ENCODE measurements at places on chromosomes 12 and 14.

GRCh38 chr12:7304456-7304855, 584 bp downstream of the ACSM4 start:
- no peak for DNase-seq

DNA sequence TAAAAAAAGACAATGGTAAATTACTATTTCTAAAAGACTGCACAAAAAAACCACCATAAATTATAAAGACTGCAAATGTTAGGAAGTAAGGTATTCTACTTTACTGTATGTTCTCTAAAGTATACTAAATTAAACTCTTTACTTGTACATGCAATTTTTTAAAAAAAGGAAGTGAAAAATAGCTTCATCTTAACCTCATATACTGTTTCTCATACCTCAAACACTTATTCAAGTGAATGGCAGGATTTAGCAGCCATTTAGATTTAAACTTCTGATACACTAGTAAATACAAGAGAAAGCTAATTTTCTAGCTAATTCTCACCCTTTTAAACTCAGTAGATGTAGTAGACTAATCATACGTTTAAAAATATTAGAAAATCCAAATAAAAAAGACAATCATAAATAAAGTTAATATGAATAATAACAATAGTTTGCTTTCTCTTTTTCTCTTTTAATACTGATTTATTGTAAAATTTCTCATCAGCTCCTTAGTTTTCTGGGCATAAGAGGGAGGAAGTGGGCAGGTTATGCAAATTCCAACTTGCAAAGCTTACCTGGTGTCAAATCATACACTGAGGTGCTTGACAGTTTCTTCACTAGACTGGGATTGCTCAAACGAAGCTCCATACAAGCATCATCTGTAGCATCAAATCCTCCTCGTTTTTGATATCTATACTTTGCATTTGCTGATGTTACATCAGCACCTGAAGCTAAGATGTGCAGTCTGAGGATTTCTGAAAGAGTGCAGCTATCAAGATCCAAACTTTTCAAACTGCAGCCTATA, 71.0 kb upstream of the CFL2 start:
- DNase-seq, result no peak

DNA sequence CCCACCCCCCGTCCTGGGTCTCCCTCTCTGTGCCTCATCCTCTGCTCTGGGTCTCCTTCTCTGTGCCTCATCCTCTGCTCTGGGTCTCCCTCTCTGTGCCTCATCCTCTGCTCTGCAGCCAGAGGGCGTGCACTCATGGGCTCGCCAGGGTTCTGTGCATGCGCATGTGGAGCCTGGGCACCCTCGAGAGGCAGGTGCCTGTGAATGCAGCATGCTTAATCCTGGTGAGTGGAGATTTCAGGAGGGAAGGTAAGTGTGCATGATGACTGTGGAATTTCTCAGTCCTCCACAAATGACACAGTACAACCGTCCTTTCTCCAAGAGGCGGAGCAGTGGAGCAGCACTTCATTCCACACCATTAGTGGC, 65.2 kb downstream of the EP400 start:
- no peak for DNase-seq

GRCh38 chr14:94961386-94962165, 191.7 kb upstream of the GSC start:
- no peak for DNase-seq

GRCh38 chr12:28054583-28054982, 82.0 kb upstream of the PTHLH start:
- DNase-seq, result no peak

- no peak for DNase-seq
These were observed 12.1 kb downstream of the SYNE3 start for GRCh38 chr14:95504135-95505029.

GRCh38 chr12:65827342-65827741, 3.1 kb downstream of the HMGA2 start:
- no peak for DNase-seq

- DNase-seq, result peak; percentile 62
These were observed 134.7 kb downstream of the FGD4 start for GRCh38 chr12:32533971-32534590.

GRCh38 chr14:75543253-75543652, 21.0 kb downstream of the BATF start:
- DNase-seq, result no peak

- no peak for DNase-seq
These were observed 700 bp downstream of the SIX6 start for GRCh38 chr14:60509438-60510253.

GRCh38 chr12:107228076-107228475, 134.7 kb upstream of the CRY1 start:
- DNase-seq, result no peak

GRCh38 chr12:95336387-95337067, 118.9 kb downstream of the VEZT start:
- no peak for DNase-seq

GRCh38 chr12:92628476-92628875, 74.3 kb upstream of the PLEKHG7 start:
- no peak for DNase-seq

DNA sequence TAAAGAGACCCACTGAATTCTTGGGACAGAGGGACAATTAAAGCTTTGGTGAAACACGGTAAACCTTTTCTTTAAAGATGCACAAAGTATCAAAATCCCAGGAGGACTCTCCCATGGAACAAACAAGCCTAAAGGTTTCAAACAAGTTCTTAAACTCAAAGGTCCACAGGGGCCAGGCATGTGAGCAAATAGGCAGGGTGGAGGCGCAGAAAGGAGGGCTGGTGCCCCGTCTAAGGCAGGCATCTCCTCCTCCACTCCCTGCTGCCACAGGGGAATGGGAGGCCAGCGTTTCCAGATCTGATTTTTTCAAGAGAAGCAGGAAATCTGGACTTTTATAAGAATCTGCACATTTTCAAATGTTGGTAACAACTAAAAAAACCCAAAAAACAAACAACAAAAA, 7.6 kb downstream of the RPS6KL1 start:
- no peak for DNase-seq

DNA sequence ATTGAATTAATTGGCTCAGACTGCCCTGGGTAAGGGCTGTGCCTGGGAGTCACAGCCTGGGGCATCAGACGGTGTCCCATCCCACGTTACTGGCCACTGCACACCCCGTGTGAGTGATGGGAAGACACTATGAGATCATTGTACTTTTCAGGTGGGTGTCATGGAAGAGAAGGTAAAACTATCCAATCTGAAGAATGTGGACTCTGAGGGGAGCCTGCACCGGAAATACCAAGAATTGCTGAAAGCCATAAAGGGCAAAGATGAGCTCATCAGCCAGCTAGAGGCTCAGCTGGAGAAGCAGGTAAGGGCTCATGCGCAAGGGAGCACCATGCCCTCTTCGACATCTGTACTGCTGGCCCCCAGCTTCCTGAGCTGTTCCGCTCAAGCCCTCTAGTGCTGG, 24.0 kb downstream of the PLEKHH1 start:
- DNase-seq, result no peak

- peak; percentile 96 for DNase-seq
These were observed at the start of gene CCDC77 for GRCh38 chr12:401235-402028. Gene CCDC77, plus strand, starts transcription at chr12:401644. Its CDS starts 7,740 bp downstream, at chr12:409384.

GRCh38 chr12:49138587-49138986, 7.4 kb upstream of the TUBA1B start:
- no peak for DNase-seq

Measured in suppressor macrophage (primary cell).